ENCODE measurements at places on chromosomes 2 and 18. TPM values are rescaled to one million over a fixed set of nuclear protein-coding genes. Genes with fewer than 3 reads are reported as not detected.
A peak's percentile ranks its signal among the peaks of the same experiment; 100 is the strongest.

The PLEKHA3 gene
- 16.1 TPM for total RNA-seq

The SPC25 gene
- 3.4 TPM for total RNA-seq

The SOWAHC gene
- 44.0 TPM for total RNA-seq

The TBR1 gene
- total RNA-seq: 53.7 TPM

The IKZF2 gene
- total RNA-seq: 12.0 TPM

The SOX11 gene
- 413 TPM for total RNA-seq

The EMX1 gene
- 21.1 TPM for total RNA-seq

DNA sequence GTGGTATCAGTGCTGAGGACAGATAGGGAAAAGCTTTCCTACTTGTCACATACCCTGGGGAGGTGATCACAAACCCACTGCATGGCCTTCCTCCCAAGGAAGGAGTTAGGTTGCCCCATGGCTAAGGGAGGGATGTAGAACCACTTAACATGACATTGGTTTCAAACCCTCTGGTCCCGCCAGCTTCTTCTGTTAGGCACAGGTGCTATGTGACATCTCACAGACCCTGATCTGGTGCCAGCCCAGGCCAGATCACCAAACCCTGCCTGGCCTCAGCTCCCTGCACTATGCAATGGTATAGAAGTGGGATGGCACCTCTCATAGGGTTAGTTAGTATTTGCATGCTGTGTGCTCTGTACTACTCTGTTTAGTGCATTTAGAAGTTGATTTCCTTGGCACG lies 58.0 kb downstream of the TCF7L1 start:
- DNase-seq: no peak

- DNase-seq: peak; percentile 4
These were observed 927.0 kb upstream of the CRIM1 start for GRCh38 chr2:35428548-35428947.

- DNase-seq: no peak
These were observed 328.0 kb downstream of the TSN start for GRCh38 chr2:122083256-122084048.

DNA sequence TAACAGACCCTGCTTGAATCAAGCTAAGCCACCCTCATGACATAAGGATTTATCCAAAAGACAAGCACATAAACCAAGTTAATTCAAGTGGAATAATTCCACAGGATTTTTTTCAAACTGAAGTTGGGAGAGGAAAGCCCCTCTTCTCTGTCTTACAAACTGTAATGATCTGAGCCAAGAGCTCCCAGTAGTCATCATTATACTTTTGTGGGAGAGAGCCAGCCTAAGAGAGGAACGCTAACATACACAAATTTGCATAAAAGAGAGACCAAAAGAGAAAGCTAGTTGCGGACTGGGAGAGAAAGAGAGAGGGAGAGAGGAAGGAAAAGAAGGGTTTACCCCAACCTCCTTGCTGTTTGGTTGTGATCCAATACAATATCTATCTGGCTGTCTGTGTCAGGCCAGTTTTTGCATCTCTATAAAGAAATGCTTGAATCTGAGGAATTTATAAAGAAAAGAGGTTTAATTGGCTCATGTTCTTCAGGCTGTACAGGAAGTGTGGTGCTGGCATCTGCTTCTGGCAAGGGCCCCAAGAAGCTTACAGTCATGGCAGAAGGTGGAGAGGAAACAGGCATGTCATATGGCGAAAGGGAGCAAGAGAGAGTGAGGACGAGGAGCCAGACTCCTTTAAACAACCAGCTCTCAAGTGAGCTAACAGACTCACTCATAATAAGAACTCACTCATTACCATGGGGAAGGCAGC lies 20.8 kb upstream of the PUM2 start:
- no peak for DNase-seq

GRCh38 chr2:47023332-47023731 lies 107.7 kb upstream of the MCFD2 start:
- DNase-seq: no peak

- no peak for DNase-seq
These were observed 608.8 kb downstream of the LRP1B start for GRCh38 chr2:141522048-141522447.

GRCh38 chr2:168456521-168457189 lies 583 bp downstream of the CERS6 start:
- no peak for DNase-seq

DNA sequence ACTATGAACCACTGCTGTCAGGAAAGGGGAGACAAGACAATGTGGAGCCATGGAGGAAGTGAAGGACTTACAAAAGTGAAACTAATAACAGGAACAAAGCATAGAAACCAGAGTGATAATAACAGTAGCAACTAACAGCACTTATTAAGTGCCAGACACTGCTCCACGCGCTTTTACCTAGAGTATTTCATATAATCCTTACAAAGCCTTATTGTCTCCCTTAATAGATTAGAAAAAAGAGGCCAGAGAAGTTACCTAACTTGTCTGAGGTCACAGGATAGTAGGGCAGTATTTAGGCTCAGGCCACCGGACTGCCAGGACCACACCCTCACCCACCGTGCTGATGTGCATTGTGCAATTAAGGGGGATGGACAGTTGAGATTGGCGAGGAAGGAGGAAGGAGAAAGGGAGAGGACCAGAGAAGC lies 98.6 kb upstream of the NFU1 start:
- DNase-seq: no peak

DNA sequence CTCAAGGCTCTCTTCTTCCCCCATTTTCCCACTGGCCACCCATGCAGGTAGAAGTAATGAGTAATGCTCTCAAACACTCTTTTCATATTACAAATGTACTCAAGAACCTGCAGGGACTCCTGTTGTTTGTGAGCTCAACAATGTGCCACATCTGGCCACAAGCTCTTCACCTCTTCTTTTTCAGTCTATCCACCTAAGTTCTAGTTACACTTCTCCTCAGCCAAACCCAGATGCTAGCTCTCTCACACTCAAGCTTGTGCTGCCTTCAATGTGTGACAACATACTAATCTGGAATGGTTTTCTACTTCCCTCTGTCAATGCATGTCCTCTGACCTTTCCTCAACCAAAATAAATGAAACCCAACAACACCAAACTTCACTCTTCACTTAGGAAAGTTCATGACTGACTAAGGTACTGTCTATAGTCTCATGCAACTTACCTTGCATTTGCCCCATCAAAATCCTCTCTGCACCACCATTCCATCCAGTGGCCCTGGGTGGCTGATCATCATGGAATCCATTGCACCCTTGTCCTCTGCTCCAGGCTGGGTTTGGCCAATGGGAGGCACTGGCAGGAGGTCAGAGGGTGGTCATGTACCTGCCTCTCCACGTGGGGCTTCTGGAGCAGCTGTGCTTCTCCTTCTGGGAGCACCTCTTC lies 5.3 kb upstream of the IL18R1 start:
- no peak for DNase-seq

- no peak for DNase-seq
These were observed 72.1 kb upstream of the MYL1 start for GRCh38 chr2:210387074-210387473.

- DNase-seq: no peak
These were observed 124.8 kb downstream of the FIGN start for GRCh38 chr2:163610817-163611556.

GRCh38 chr2:162974771-162975170 lies 136.2 kb upstream of the KCNH7 start:
- no peak for DNase-seq

DNA sequence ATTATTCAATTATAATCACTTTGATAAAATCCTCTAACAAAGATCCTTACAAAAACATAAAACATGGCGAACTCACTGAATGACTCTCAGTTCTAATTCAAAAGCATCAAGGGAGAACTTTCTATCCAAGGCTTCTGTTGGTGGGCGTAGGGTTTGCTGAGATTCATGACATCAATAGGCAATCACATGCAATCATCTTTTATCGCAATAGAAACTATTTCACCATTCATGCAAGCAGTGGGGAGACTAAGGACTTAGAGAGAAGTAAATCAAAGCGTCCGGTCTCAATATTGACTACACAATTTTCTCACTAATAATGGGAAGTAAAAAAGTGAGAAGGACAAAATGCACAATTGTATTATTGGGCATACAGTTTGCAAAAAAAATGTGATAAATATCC lies 168.7 kb downstream of the SCG2 start:
- no peak for DNase-seq

DNA sequence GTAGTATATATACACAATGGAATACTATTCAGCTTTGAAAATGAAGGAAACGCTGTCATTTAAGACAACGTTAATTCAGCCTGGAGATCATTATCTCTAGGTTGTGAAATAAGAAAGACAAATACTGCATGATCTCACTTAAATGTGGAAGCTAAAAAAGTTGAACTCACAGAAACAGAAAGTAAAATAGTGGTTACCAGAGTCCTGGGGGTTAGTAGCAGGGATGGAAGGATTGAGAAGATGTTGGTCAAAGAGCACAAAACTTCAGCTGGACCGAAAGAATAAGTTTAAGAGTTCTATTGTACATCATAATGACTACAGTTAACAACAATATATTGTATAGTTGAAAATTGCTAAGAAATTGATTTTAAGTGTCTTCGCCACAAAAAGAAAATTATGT lies 670.3 kb downstream of the NR4A2 start:
- DNase-seq: no peak

- no peak for DNase-seq
These were observed 1723.5 kb upstream of the LRRTM1 start for GRCh38 chr2:82027921-82028615.

DNA sequence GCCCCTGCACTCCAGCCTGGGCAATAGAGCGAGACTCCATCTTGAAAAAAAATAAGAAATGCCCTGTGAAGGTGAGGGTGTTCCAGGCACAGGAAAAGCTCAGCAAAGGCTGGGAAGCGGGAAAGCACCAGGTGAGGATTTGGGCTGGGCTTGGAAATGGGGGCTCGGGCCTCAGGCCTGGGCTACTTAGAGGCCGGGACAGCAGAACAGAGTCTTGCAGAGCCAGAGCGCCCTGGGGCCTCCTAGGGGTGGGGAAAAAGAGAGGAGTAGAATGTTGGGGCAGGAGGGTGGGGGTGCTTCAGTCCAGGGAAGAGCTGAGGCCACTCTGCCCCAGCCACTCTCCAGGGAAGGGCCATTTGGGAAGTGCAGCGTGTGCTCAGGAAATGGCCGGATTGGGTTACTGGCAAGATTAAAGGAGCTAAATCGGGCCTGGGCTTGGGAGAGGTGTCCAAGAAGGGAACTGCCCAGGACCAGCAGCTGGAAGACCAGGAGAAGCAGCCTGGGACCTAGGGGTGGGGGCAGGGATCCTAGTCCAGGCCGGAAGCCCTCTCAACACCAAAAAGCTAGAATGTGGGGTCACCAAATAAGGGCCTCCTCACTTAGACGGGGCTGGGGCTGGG lies 13.8 kb upstream of the DES start:
- DNase-seq: no peak

- no peak for DNase-seq
These were observed 243.0 kb downstream of the HDAC4 start for GRCh38 chr2:239157771-239158170.

DNA sequence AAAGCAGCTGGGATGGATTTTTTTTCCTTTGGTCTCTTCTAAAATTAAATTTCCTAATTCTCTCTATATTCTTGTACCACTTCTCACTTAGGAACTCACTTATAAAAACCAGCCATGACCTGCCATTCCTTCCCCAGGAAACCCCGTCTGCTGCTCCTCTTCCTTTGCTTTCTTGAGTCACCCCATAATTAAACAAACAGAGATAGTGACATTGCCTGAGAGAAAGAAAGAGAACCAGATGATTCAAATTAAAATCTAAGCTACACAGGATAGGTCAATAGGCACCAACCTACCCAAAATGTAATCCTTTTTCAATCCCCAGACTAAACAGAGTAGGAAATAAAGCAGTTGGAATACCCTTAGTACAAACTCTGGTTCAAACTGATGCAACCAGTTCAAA lies 9.7 kb downstream of the STK39 start:
- no peak for DNase-seq

DNA sequence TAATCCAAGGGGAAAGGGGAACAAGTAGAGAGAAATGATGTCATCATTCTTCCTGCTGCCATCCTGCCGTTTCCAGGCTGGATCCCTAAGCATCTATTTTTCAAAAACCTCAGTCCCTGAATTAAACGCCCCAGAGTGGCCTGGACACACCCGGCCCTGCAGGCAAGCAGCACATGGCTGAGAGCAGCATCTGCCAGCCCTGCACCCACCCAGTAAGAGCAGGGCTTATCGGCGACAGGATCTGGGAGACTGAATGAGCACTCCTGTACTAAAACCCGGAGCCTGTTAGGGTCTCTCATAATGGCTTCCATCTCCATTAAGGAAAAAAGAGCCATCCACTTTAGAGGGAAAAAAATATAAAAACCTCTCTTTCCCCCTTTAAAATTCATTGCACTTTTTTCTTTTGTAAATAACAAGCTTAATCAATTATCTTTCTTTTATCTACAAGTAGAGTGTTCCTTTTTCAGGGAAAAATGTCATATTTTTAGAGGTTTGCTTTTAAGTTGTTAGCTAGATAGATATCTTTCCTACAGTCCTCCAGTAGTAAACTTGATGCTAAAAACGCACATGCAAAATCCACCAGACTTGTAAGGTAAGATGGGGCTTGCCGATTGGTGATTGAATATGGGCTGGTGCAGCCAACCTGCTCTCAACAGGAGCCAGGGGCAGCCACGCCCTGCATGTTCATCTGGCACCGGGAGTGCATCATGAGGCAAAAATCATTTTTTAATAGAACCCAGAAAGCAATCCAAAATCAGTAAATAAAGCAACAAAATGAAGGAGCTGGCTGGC lies 457.8 kb downstream of the EIPR1 start:
- no peak for DNase-seq

DNA sequence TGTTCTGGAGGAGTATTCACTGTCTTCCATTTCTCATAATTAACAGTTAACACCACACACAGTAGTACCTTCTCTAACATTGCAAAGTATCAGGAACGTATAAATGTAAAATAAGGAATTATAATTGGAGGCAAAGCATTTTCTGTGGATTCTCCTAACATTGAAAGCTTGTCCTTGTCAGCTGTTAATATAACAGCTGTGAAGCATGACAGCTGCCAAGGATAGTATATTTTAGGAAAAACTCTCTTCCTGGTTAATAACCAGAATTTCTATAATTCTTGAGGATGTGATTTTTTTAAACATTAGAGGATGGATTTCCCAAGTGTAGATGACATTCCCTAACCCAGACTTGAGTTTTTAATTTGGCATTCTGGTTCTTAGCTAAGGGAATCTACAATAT lies 110.3 kb downstream of the EPC2 start:
- no peak for DNase-seq

GRCh38 chr2:10089565-10090190 lies 9.5 kb upstream of the CYS1 start:
- no peak for DNase-seq

GRCh38 chr18:79518028-79518682 lies 122.4 kb downstream of the NFATC1 start:
- no peak for DNase-seq

GRCh38 chr2:127024769-127025358 lies 82.1 kb downstream of the BIN1 start:
- DNase-seq: peak; percentile 65

- no peak for DNase-seq
These were observed 288.0 kb upstream of the REV1 start for GRCh38 chr2:99777656-99778290.

GRCh38 chr2:223078482-223078881 lies 26.5 kb downstream of the KCNE4 start:
- DNase-seq: no peak

DNA sequence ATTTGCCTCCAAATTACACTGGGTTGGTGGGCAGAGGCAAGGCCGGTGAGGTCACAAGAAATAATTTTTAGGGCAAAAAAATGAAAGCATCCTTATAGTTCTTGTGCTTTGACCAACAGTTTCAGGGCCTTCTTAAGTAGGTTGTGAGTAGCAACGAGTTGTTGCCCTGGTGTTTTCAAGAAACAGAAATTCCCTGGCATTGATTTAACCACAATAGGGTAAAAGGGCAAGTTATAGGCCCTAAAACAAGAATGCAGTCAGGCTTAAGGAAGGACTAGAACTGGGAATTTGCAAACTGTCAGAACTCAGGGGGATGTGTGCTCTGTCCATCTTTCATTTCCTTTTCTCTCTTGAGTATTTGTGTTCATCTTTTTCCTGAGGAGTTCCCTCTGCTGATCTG lies 46.1 kb upstream of the STPG4 start:
- DNase-seq: no peak
